Memory B cell (primary cell): ENCODE measurements at places on chromosomes 6 and 20.

DNA sequence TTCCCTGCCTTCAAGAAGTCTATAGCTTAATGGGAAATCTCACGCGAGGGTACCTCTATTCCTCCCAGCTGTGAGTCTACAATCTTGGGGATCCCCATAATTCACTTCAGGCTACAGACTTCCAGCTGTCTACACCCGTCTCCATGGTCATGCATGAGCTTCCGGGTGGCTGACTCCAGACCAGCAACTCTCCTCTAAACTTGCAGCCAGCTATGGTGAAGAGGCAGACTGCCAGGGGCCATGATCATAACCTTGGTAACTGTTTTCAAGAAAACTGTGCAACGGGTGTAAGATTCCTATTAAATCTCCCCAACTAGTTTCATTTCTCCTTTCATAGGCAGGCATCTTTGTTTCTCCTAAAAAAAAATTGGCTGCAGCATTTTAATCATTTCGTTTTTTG is 534.4 kb upstream of the CHD6 start:
- DNase-seq: no peak

- DNase-seq: no peak
Observed at GRCh38 chr20:7085467-7085866, 318.0 kb downstream of the BMP2 start.

GRCh38 chr6:62441182-62441581 is 155.2 kb upstream of the KHDRBS2 start:
- DNase-seq: no peak

- DNase-seq: no peak
Observed at GRCh38 chr6:5506597-5506996, 245.3 kb downstream of the FARS2 start.

DNA sequence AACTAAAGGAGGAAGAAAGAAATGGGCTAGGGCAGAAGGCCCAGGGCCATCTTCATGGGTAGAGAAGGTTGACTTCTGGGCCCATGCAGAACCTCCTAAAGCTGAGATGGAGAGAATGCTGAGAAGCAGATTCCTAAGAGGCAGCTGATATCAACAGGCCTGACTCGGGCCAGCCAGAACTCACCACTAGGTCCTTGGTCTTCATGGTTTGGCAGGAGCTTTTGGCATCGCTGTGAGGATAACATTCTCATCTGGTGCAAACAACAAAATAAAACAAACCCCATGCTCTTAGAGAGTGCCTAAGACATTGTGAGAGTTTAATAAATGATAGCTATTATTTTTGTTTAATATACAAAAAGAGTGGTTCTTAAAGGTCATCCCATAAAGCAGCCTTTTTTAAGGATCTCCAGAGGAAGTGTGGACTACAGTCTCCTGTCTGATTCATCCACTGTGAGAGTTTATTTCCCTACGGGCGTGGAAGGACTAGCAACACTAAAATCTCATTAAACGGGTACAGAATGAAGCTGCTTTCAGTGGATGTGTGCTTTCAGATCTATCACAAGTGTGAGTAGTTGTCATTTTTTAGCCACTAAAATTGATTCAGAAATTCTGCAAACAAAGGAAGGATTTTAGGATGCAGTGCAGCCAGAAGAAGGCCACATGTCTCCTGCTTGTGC is 160.0 kb downstream of the PLCB4 start:
- DNase-seq: no peak

DNA sequence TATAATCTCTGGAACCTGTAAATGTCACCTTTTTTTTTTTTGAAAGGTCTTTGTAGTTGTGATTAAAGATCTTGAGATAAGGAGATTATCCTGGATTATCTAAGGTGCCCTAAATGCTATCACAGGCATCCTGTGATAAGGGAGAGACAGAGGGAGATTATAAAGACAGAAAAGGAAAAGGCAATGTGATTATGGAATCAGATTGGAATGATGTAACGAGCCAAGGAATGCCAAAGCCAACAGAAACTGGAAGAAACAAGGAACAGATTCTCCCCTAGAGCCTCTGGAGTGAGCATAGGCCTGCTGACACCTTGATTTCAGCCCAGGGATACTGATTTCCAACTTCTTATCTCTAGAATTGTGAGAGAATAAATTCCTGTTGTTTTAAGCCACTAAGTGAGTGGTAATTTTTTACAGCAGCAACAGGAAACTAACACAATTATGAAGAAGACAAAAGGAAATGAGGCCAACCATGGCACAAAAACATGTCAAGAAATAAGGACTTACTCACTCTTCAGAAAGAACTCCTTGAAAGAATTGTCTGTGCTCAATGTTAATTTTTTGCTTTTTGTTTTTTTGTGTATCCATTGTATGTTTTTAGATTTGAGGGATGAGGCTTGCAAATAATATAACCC is 82.7 kb downstream of the CFAP61 start:
- no peak for DNase-seq

DNA sequence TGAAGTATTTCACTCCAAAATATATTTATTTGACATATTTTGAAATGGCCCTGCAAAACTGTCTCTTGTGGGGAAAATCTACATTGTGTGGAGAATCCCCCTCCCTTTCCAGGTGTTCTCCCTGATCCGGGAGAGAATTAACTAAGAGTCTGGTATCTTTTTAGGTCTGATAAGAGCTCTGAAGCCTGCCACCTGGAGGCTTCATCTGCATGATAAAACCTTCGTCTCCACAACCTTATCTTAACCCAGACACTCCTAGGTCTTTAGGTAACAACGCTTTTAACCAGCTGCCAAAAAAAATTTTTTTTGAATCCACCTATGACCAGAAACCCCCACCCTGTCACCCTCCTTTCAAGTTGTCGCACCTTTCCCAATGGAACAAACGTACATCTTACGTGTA is 43.0 kb downstream of the FAM184A start:
- no peak for DNase-seq

DNA sequence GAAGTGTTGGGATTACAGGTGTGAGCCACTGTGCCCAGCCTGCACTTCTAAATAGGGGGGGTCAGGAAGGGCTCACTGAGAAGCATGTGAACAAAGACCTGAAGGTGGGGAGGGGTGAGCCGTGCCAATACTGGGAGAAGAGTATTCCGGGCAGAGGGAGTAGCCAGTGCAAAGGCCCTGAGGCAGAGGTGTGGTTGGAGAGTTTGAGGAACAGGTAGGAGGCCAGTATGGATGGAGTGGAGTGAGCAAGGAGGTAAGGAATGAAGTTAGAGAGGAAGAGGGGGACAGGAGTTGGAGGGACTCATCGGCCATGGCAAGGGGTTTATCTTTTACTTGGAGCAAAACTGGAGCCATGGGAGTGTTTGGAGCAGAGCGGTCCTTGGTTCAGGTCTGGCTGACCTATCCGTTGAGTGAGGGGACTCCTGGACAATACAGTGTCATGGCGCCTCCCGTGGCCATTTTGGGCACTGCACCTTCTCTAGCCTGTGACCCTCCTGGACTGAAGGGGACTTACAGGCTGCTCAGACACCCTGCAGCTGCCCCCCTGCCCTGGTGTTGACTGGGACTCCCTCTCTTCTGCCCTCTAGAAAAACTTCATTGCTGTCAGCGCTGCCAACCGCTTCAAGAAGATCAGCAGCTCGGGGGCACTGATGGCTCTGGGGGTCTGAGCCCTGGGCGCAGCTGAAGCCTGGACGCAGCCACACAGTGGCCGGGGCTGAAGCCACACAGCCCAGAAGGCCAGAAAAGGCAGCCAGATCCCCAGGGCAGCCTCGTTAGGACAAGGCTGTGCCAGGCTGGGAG is 12.1 kb downstream of the FOXS1 start:
- DNase-seq: peak; percentile 66

- no peak for DNase-seq
Observed at GRCh38 chr6:20203561-20204511, 8.4 kb downstream of the MBOAT1 start.

DNA sequence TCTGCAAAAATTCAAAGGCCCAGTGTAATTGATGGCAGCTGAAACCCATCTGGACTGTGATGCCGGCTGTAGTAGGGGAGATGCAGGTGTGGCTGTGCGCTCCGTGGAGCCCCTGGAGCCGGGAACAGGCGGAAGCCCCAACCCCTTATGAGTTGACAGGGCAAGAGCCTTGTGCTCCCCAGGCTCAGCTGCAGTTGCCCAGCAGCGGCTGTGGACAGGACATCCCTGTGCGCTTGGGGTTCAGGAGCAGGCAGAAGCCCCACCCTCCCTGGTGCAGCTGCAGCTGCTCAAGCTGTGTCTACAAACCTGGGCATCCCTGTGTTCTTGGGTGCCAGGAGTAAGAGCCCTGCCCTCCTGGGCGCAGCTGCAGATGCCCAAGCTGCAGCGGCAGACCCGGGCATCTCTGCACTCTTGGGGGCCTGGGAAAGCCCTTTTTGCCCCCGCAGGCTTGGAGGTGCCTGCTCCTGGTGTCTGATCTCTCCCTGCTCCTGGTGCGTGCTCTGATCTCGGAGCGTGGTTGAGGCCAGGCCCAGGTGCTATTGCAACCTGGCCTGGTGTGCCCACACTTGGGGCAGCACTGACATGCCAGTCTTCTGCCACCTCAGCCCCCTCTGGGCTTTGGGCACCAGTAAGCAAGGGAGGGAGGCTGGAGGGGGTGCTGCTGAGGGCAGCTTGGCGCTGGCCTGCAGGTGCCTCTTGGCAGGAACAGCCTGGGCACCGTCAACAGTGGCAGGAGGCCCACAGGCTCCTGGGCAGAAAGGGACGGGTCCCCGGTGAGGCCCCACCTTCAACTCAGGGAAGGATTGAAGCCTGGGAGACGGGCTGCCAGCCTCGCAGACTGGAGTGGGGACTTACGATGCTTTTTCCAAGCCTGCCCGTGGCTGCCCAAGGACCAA is 30.3 kb downstream of the OR2J2 start:
- DNase-seq: no peak

DNA sequence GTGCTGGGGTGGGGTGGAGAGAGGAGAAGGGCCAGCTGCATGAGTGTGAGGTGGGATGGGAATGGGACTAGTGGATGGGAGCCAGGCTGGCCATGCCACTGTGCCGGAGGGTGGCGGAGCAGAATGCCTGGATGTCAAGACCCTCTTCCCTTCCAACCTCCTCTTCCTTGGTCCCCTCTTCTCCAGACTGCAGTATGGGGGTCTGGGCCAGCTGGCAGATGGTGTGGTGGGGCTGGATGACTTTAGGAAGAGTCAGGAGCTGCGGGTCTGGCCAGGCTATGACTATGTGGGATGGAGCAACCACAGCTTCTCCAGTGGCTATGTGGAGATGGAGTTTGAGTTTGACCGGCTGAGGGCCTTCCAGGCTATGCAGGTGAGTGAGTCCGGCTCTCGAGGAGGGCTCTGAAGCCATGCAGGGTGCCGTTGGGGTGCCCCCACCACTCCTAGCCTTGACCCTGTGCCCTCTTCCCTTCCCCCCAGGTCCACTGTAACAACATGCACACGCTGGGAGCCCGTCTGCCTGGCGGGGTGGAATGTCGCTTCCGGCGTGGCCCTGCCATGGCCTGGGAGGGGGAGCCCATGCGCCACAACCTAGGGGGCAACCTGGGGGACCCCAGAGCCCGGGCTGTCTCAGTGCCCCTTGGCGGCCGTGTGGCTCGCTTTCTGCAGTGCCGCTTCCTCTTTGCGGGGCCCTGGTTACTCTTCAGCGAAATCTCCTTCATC is 7.7 kb downstream of the DDR1 start:
- DNase-seq: no peak

- DNase-seq: no peak
Observed at GRCh38 chr6:127966616-127967015, 65.8 kb upstream of the THEMIS start.

GRCh38 chr6:132107896-132108295 is 156.7 kb upstream of the CCN2 start:
- DNase-seq: no peak

DNA sequence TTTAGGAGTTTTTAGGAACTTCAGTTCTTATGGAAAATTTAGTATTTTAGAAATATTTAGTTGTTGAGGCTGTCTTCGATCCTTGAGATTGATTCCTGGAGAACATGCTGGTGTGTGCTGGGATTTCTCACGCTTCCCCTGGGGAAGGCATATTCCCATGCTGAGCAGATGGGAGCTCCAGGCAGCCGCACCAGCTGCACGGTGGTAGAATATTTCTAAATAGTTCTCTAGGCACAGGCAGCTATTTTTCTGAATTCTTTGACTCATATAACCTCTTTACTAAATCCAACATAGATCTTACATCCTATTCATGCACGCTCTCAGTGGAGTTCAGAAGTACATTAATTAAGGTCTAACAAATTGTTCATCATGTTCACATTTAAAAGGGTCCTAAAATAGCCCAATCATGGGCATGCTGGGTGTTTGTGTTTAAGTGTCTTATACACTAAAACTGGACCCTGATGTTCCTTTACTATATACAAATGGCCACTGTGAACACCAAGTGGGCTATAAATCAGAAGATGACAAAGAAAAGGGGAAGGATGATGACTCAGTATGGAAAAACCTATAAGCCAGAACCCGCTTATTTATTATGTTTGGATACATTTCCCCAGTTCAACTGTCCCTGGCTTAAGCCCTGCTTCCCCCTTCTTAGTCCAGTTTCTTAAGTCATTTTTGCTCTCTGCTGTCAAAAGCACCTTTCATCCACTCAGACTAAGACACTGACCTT is 138.5 kb downstream of the UST start:
- no peak for DNase-seq

- no peak for DNase-seq
Observed at GRCh38 chr6:160810238-160810637, 108.2 kb downstream of the PLG start.

DNA sequence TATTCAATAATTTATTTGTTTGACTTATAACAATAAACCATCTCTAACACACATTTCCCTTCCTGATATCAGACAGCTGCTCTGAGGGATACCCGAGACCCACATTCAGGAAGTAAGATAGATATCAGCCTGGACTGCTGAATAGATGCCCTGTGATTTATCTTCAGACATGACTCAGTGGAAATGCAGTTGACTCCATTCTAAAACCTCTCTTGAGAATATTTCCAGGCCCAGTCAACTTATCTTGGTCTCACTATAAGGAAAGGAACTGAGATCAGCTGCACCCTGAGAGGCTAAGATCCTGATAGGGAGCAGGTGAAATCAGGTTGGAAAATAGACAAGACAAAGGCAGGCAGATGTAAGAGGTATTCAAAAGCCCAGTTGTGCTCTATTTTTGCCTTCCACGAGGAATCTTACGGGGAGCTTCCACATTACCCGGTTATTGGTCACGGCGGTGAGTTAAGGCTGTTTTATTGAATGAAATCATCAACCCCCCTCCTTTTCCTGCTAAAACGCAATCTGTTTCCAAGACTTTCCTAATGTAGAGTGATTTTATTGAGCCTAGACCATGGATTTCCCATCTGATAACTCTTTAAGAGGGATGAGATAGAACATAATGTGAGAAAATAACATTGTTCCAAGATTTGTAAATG is 25.5 kb downstream of the C6orf15 start:
- no peak for DNase-seq

GRCh38 chr6:15887491-15888461 is 224.9 kb upstream of the DTNBP1 start:
- DNase-seq: no peak
